Lung microvascular endothelial cell (primary cell): ENCODE measurements at places on chromosomes 5 and 9. TPM values are rescaled to one million over a fixed set of nuclear protein-coding genes. Genes with fewer than 3 reads are reported as not detected.

DNA sequence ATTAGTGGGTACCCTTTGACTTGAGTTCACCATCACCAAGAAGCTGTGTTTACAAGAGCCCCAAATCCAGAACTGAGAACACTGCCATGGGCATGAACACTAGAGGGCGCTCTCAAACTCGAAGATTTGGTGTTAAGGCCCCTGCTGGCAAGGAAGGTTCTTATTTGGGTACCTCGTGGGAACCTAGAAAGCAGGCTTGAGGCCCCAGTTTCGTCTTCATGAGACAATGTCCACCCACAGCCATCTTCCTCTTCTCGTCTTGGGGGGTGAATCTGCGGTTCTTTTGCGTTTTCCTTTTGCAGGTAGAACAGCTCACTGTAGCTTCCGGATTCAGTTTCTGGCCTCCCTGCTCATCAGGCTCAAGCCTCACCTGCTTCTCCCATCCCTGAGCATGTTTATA lies 184.0 kb downstream of the SEMA5A start:
- DNase-seq: peak; percentile 9

DNA sequence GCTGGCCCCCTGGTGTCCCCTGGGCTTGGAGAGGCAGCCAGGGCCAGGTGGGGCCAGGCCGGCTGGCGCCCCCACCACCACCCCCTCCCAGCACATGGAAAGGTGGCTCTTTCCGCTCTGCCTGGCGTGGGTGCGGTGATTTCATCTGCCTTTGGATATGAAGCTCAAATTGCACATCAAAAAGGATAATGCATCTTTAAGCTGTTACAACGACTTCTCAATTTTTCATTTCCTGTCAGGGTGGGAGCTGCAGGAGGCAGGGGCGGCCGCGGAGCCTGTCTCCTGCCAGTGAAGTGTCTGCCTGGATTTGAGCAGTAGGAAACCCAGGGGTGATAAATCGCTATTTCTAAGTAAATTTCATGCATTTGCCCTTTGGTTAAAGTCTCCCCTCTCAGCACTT lies 169.2 kb upstream of the MVB12B start:
- DNase-seq: no peak

DNA sequence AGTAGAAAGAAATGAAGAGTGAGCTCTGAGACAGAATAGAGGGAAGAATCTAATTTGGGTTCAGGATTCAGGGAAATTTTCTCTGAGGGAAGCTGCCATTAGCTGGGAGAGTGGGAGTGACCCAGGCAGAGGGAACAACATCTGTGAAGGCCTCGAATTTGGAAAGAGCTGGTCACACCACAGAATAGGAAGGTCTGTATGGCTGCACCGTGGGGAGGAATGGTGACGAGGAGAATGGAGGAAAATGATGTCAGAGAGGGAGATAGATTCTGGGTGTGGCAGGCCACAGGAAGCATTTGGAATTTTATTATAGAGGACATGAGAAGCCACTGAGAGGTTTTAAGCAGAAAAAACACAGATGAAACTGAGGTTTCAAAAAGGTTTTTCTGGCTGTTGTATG lies 98.5 kb downstream of the MAMDC2 start:
- DNase-seq: no peak

CNTNAP3B gene
- total RNA-seq: 58.0 and 90.7 TPM in 2 replicates

- DNase-seq: no peak
Observed at GRCh38 chr5:109653561-109654239, 36.0 kb upstream of the MAN2A1 start.

- peak; percentile 78 for DNase-seq
Observed at GRCh38 chr5:68225188-68225910, 9.8 kb downstream of the PIK3R1 start.

DNA sequence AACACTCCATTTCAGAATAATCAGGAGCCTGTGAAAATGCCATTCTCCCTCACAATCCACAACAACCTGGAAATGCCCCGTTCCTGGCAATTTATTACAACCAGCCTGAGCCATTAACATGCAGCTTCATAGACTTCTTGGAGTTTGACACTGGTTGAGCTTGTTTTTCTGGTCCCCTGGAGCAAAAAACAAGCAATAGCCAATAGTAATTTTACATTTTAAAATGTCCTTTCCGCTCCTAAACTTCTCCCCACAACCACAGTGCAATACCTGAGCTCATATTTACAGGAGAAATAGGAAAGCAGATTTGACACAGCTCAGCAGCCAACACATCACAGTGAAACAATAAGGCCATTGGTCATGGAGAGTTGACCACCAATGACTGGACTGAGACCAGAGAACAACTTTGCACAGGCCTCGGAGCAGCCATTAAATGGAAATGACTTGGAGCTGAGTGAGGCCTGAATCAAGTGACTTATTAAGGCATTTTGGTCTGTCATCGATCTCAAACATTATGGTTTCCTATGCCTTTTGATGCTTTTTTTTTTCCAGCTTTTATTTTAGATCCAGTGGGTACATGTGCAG lies 73.0 kb downstream of the ENC1 start:
- DNase-seq: no peak

GRCh38 chr9:114093031-114093471 lies 6.0 kb downstream of the KIF12 start:
- DNase-seq: no peak

GRCh38 chr9:38318759-38319495 lies 73.6 kb upstream of the ALDH1B1 start:
- peak; percentile 53 for DNase-seq

DNA sequence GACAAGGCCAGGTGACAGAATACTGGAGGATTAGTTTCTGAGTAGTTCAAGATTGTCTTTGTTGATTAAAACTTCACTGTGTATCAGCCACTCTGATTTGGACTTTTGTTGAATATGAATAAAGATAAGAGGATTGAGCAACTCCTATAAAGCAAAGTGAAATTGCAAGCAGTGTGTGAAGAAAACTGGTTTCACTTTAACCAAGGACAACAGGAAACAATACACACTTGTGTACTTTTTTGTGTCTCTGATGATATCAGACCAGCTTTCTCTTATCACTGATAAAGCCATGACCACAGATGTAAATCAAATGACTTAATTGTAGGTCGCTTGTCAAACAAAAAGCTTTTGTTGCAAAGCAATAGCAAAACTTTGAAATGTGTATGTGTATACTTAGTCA lies 268.6 kb downstream of the FER start:
- DNase-seq: no peak

GRCh38 chr5:107504424-107504823 lies 166.3 kb downstream of the EFNA5 start:
- no peak for DNase-seq

- DNase-seq: no peak
Observed at GRCh38 chr9:21311889-21312288, 6.8 kb upstream of the IFNA5 start.

GRCh38 chr5:85109616-85110015 lies 724.9 kb upstream of the EDIL3 start:
- DNase-seq: no peak

DNA sequence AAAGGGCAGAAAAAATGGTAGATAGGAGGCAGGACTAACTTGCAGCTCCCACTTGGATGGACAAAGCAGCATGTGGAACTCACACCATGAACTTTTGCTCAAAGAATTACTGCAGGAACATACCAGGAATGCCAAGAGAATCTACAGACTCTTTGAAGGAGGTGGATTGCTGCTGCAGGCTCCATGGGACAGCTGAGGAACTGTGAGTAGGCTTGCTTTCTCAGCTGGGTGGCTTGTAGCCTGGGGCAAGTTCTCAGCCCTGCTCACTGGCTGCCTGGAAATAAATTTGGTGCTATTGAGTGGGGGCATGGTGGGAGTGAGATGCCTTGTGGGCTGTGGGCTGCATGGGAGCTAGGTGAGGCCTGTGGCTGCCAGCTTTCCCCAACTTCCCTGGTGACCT lies 574.5 kb downstream of the PRELID2 start:
- no peak for DNase-seq

- DNase-seq: no peak
Observed at GRCh38 chr5:63233911-63234310, 655.3 kb downstream of the LRRC70 start.

GRCh38 chr5:148998174-148998797 lies 64.6 kb downstream of the SH3TC2 start:
- peak; percentile 87 for DNase-seq

PCDHGA9 gene
- 0.87 and 2.2 TPM in 2 replicates for total RNA-seq

DNA sequence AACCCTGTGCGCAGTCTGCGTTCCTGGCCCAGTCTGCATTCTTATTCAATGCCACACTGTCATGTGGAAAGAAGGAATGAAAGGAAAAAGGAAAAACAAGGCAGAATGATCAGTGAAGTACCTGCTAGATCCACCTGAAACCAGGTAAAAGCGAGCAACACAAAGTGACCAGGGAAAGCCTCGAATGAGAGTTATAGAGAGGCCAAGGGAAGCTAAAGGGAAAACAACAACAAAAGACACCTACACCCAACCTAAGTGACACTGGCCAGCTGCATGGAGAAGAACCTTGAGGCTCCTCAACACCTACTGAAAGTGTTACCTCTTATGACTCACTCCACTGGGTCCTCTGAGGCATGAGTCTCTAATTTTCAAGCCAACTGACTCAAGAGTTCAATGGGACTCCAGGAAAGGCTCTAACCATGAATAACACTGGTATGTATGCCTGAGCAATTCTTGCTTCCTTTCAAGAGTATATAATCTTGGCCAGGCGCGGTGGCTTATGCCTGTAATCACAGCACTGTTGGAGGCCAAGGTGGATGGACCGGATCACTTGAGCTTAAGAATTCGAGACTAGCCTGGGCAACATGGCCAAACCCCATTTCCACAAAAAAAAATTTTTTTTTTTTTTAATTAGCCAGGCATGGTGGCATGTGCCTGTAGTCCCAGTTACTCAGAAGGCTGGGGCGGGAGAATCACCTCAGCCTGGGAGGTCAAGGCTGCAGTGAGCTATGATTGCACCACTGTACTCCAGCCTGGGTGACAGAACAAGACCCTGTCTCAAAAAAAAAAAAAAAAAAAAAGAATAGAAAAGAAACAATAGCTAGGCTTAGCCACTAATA lies 29.0 kb downstream of the MTMR12 start:
- DNase-seq: no peak

HTR1A gene
- not detected in 2 replicates for total RNA-seq

DNA sequence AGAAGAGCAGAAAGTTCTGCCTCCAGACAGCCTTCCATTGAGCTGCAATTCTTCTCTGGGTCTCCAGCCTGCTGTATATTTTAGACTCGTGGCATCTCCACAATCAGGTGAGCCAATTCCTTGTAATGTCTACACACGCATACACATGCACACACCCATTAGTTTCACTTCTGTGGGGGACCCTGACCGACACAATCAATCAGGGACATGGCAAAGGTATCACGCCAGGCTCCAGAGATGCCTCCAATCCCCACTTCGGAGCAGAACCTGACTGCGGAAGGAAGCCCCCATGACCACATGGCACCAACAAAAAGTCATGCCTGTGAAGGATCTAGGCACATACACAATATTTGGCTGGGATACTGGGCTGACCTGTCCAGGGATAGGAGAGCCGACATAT lies 21.4 kb downstream of the SEMA4D start:
- no peak for DNase-seq

DNA sequence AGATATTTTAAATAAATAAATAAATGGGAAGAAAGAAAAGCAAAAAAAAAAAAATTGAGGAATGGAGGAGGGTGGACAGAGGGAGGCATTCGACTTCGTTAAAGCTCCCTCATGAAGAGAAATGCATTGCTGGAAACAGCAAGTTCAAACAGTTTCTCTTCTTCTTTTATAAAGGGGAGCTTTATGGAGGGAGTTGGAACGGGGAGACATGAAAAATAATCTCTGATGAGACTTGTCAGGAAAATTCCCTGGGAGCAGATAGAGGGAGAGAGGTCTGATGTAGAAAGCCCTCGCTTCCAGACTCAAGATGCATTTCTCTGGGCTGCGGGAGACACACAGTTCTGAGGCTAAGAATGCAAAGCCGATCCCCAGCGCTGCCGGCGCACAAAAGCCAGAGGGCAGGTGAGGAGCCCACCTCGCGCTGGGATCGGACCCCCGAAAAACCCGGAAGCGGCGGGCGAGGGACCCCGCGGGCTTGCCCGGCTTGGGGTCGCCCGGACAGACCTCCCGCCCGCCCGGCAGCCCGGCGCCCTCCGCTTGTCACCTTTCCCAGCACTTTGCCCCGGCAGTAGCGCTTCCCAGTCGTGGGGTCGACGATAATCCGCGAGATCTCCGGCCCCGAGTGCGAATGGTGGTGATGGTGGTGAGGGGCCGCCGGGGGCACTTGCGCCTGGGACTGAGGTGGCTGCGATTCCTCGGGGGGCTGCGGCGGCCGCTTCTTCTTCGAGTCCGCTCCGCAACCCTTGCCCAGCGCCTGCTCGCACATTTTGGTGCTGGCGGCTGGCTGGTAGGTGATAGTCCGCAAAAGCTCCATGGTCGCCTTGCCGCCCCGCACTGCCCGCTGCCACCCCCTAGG lies 512 bp downstream of the PLK2 start:
- DNase-seq: peak; percentile 46

DNA sequence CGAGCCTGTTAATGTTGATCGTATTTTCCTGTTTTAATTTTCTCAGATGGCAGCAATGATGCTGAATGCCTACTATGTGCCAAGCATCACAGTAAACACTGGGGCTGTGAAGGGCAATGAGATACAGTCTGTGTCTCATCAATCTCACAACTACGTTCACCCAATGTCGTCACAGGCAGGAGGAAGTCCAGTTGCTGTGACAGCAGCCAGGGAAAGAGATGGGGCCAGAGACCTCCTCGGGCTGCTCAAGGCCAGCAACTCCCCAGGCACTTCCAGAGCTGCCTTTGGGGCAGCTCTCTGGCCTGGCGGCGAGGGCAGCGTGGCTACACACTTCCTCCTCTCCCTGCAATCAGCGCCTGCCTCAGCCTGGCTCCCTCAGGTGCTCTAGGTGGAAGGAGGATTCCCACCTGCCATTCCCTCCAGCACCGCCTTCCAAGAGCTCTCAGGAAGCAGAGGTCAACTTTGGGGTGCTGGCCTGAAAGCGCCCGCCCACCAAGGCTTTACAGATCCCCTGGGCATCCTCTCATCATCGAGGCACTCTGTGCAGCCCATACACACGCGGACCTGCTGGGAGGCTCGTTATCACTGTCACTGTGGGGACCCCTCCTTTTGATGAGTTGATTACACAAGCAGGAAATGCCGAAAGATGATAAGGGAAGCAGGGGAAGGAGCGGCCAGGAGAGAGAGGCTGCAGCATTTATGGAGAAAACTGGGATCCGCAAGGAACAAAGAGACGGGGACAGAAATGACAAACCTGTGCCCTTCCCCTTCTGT lies 159.2 kb downstream of the ZDHHC21 start:
- DNase-seq: no peak

DNA sequence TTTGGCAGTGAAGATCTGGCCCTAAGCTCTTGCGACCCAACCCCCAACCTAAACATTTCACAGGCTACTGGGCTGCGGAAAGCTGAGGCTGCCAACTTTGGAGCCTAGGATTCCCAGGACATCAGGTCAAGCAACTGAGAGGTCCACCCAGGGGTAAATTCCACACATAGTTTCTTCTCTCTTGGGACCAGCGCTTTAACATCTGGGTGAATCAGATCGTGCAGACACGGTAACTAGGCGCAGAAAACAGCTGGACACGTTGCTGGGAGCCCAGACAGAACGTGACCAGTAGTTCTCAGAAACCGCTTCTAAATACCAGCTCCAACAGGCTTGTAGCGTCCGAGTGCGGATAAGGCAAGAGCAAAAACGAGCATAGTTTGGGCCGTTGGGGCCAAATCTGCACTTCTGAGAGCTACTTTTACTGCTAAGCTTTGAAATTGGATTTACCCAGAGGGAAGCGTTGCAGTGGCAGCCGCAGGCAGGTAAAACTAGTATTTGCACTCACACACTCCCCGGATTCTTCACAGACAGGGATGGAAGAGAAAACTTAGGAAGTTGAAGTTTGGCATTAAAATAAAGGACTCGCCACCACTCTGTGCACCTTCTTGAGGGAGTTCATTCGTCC lies 11.8 kb downstream of the ITGA1 start:
- DNase-seq: peak; percentile 60
